Cardiac septum (tissue), 1 donor: ENCODE measurements at places on chromosomes 2 and 18. TPM values are rescaled to one million over a fixed set of nuclear protein-coding genes. Genes with fewer than 3 reads are reported as not detected.

DNA sequence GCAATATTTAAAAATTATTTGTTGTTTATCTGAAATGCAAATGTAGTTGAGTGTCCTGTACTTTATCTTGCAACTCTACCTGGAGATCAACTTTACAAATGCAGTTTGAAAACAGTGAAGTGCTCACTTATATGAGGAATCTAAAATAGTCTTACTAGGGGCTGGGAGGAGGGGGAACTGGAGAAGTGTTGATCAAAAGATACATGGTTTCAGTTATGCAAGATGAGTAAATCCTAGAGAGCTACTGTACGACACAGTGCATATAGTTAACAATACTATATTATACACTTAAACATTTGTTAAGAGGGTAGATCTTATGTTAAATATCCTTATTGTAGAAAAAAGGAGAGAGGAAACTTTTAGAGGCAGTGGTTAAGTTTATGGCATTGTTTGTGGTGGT lies 241.9 kb downstream of the BCL11A start:
- DNase-seq, result no peak

DNA sequence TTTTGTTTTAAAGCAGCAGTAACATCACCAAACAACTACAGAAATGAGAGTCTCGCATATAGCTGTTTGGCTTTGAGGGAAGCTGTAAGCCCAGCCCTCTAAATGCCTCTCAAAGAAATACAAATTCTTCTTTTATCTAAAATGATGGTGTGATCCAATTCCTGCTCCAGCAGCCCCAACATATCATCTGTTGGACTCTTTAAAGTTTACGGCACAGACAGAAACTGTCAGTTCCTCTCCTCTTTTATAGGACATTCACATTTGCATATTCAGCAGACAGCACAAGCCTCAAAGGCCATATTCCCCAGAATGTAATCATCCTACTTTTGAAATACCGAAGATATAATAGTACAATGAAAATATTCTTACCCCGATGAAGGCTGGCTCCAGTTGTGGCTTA lies 216.9 kb upstream of the REV1 start:
- no peak for DNase-seq

DNA sequence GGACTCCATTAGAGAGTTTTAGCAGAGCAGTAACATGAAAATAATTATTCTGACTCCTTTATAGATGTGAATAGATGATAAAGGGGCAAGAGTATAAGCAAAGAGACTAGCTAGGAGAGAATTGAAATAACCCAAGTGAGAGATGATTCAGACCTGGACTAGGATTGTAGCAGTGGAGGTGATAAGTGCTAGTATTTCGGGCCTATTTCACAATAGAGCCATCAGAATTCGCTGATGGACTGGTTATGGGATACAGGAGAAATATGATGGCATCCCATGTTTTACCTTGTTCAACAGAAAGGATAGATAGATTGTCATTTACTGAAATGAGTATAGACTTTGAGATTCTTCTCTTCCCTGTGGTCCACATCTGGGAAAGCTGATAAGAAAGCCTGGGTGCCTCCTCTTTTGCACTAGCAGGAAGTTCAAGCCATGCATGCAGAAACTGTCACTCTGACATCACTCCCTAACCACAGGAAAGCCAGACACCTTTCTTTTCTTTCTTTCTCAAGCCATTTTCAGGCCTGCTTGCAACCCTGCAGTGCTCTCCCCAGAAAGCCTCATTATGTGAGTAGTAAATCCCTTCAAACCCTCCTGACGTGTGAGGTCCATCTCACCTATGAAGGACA lies 25.3 kb downstream of the DYNAP start:
- DNase-seq, result no peak

- no peak for DNase-seq
Measured at GRCh38 chr2:145380436-145381017, 860.6 kb upstream of the ZEB2 start.

DNA sequence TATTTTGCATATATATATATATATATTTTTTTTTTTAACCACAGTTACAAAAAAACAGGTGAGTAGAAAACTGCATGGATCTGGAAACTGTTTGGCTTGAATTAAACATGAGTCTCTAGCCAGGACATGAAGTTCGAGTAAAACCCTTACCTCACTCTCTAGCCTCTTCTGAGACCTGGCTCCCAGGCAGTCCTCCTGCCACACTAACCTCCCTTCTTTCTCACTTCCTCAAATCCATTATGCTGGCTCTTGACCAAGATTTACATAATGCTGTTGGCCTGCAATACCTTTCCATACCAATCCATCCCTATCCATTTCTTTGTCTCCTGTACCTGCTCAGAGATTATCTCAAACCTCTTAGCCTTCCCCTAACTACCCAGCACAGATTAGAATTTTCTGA lies 34.0 kb downstream of the PIGN start:
- no peak for DNase-seq

DNA sequence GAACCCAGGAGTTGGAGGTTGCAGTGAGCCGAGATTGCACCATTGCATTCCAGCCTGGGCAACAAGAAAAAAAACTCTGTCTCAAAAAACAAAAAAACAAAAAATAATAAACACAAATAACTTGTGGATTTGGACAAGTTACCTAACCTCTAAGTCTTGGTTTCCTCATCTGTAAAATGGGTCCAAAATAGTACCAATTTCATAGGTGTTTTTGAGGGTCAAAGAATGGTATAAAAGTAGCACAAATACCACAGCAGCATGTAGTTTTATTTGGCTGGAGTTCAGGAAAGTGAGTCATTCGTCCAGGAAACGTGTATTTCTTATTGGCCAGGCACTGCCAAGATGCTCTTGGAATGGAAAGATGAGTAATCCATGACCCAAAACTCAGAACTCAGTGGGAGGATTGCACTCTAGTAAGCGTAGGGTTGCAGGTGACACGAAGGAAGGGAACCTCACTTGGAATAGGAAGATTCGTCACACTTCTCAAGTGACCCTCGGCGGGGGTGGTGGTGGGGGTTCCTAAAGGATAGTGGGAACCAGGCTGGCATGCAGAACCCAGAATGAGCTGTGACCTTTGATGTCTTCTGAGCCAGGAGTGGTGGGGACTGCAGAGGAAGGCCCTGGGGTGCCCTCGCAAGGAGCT lies 24.4 kb downstream of the GRHL1 start:
- no peak for DNase-seq

- DNase-seq, result no peak
Measured at GRCh38 chr2:163479599-163479998, 256.2 kb downstream of the FIGN start.

DNA sequence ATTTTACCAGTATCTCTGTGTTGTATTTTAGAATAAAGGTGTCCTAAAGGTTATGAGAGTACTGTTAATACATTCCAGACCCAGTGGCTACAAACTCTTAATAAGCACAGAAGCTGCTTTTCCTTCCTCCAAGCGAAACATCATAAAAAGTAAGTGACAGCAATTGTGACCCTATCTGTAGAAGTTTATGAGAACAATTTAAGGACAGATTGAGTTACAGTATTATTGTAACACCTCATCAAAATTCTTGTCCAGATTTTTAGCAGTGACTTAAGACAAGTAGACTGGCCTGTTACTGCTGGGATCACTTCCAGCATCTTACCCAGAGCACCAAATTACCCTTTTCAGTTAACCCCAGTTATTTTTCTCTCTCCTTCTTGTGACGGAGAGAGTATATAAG lies 154.6 kb downstream of the ERBB4 start:
- DNase-seq, result no peak

DNA sequence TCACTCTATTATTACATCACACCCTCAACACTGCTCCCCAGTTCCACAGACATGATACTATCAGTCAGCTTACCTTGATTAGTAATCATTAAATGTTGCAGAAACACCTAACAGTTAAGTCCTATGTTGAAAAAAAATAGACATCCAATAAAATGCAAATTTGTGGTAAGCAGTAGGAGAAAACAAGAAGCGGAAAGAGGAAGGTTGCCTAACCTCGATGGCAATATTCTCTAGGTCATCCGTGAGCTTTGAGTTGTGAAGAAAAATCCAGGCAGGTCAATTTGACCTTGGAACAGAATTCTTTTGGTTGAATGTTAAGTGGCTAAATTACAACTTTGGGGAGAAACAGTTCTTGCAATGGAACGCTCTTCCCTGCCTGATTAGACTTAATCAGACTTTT lies 264.4 kb downstream of the AFF3 start:
- no peak for DNase-seq

DNA sequence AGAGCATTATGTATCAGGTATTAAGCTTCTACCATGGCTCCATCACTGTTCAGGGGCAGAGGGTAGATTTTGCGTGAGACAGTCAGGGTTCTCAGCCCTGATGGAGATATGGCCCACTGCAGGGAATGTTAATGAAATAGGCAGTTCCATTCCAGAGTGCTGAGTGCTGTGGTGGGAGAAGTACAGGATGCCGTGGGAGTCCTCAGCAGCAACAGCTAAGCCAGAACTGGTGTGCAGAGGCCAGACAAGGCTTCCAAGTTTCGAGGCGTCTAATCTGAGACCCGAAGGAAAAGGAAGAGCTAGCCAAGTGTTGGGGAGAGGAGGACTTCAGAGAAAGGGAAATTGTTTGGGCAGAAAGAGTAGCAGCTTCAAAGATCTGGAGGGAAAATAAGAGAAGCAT lies 30.2 kb upstream of the MAPRE2 start:
- no peak for DNase-seq

- DNase-seq, result no peak
Measured at GRCh38 chr2:237214030-237214675, 128.5 kb downstream of the COPS8 start.

DNA sequence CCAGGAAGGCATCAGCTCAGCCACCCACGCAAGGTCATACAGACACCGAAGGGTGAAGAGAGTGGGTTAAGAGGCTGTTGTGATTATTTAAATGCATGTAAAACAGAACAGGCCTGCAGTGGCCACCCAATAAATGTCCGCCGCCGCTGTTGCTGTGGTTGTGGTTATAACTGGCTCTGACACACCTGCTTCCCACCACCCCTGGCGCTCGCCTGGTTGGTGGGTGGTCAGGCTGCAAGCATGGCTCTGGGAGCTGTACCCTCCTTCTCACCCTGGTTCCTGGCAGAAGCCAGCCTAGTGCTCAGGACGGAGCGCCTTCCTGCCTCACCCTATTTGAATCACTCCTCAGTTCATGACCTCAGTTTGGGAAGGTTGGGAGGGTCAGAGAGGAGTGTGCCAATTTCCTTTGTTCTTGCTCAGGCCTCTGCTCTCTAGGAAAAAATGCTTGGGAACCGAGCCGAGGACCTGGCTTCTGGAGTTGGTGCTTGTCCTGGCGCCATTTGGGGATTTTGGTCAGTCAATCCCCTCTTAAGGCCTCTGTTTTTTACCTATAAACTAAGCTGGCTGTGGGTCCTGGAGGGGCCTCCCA lies 5.3 kb upstream of the CRYBA2 start:
- DNase-seq, result no peak

- DNase-seq, result no peak
Measured at GRCh38 chr2:101638817-101639605, 58.5 kb upstream of the MAP4K4 start.

- no peak for DNase-seq
Measured at GRCh38 chr2:9401059-9401547, 22.2 kb downstream of the ITGB1BP1 start.

DNA sequence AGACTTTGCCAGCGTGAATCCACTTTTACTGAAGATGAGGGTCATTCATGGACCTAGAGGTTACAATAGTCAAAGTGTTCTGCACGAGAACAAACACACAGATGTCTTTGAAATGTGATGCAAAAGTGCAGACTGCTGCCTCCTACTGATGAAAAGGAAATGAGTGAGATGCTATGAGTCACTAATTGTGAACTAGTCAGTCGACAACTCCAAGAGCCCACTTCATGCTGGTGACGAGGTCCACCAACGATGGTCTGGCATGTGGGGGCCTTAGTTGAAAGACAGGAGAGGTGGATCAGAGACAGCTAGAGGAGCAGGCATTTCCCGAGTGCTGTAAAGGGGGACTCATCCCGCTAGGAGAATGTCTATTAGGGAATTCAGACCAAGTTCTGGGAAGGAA lies 17.1 kb upstream of the ZNF236 start:
- no peak for DNase-seq

GRCh38 chr18:75087119-75088020 lies 121.6 kb downstream of the PTGR3 start:
- DNase-seq, result peak; percentile 59

DNA sequence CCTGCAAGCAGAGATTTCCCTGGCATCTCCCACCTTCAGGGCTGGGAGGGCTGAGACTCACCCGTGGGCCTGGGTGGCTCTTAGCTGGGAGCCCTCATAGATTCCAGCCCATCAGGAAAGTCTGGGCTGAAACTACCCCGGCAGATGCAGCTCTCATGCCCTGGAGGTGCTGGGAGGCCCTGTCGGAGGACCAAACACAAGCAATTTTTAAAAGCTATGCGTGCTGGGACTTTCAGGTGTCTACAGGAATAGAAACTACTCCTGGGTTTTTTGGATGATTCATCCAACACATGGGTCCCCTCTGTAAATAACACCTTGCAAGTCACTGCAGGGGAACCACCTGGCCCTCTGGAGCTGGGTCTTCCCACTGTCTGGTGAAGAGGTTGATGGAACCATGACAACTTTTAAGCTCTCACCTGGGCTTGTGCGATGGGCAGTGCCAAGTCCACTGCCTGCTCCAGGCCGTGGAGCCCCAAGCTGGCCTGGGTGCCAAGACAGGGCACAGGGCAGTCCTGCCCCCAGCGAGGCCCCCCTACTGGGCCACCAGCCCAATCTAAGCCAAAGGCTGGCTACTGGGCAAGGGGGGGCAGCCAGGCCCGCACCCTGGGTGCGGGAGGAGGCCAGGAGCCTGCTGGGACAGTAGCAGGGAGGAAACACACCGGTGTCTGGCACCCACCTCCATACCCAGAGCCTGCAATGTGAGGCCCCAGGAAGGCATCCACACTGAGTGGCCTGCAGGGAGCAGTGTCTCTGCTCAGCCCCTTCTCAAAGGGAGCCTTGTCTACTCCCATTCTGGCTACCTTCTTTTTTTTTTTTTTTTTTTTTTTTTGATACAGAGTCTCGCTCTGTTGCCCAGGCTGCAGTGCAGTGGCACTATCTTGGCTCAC lies 1.1 kb upstream of the GPR55 start:
- DNase-seq, result peak; percentile 69

- no peak for DNase-seq
Measured at GRCh38 chr2:47503481-47504070, 100.6 kb downstream of the MSH2 start.

- DNase-seq, result no peak
Measured at GRCh38 chr2:166539340-166540162, 45.5 kb upstream of the SCN7A start.

GRCh38 chr18:69845593-69846506 lies 101.8 kb downstream of the CD226 start:
- DNase-seq, result no peak

DNA sequence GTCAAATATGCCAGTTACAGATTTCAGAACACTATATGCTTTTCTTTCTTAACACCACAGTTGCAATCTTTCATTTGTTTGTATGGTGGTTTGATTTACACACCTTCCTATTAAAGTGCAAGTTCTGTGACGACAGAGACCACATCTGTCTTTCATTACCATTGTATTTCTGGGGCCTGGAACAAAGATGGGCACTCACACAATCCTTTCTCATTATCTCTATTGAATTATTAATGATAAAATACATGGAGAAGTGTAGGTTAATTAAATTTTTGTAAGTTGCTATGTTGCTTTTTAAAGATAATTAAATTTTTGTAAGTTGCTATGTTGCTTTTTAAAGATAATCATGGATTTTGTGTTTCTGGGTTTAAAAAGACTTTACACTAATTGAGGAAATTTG lies 79.9 kb downstream of the KCTD18 start:
- no peak for DNase-seq

RAB6C gene
- not detected for total RNA-seq

ALKAL2 gene
- 2.7 TPM for total RNA-seq

MYL12B gene
- 228 TPM for total RNA-seq

MEP1B gene
- 0.13 TPM for total RNA-seq

CCDC195 gene
- total RNA-seq, result not detected

XDH gene
- not detected for total RNA-seq

CNTNAP5 gene
- not detected for total RNA-seq

ANKRD36B gene
- total RNA-seq, result 5.0 TPM

RNF152 gene
- total RNA-seq, result 10.2 TPM

CPLX4 gene
- not detected for total RNA-seq
